ENCODE measurements at places on chromosomes 3 and 15.

- no peak for DNase-seq
These were observed 10.1 kb downstream of the UBE2E1 start for GRCh38 chr3:23815879-23816278.

DNA sequence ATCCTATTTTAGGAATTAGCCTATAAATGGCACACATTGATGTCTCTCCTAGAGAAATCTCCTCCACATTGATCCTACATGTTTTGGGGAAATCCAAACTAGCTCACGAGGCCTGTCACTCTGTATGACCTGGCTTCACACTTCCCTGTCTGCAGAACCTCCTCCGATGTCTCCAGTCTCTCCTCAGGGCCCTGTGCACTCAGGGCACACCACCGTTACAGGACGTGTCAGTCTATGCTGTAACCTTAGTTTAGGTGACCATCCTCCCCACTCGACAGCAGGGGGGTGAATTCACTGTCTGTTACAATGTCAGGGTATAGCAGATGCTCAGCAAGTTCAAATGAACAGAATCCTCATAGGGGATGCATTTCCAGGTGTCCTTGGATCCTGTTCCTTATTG, 249.1 kb downstream of the OCA2 start:
- no peak for DNase-seq

- no peak for DNase-seq
These were observed 63.9 kb downstream of the CHAC1 start for GRCh38 chr15:41017066-41017735.

GRCh38 chr3:114551770-114552526, 258.1 kb downstream of the TIGIT start:
- DNase-seq, result no peak

DNA sequence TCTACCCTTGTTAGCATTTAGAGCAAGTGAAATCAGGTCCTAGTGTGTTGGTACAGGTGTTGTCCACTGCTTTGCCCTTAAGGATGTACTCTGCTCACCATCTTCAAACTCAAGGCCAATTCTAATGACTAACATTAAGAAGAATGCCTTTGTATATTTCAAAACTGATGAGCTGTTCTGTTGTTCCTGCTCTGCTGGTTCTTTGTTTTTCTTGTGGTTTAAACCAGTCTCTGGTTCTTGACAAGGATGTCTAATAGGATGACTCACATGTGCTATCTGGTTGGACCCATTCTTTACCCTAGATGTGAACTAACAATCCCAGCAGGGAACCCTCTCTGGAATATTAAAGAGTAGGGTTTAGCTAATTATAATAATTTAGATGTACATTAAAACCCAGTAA, 17.3 kb downstream of the ABHD5 start:
- no peak for DNase-seq

- DNase-seq, result no peak
These were observed 311.1 kb upstream of the THBS1 start for GRCh38 chr15:39269821-39270220.

DNA sequence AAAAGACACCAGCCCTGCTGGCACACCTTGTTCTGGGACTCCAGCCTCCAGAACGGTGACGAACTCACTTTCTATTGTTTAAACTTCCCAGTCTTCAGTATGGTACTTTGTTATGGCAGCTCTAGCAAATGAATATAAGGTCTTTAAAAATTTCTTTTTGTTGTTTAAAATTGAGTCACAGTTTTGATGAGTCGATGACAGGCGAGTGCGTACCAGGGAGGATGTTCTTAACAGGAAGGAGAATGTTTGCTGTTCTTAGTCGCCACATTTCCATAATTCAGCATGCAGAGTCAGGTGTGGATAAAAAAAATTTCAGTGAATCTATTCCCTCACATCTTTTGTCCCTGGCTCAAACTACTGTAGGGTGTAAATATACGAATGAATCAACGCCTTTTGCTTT, 12.4 kb downstream of the DNASE1L3 start:
- DNase-seq, result no peak

- no peak for DNase-seq
These were observed 178.9 kb upstream of the THRB start for GRCh38 chr3:24673596-24673995.

- no peak for DNase-seq
These were observed 382.9 kb downstream of the OTOL1 start for GRCh38 chr3:161879470-161879869.

GRCh38 chr3:128343287-128344051, 123.2 kb downstream of the DNAJB8 start:
- peak; percentile 73 for DNase-seq

- DNase-seq, result no peak
These were observed 97.4 kb downstream of the KCNAB1 start for GRCh38 chr3:156217674-156218352.

- DNase-seq, result no peak
These were observed 261.3 kb downstream of the TBC1D5 start for GRCh38 chr3:17481116-17481515.

DNA sequence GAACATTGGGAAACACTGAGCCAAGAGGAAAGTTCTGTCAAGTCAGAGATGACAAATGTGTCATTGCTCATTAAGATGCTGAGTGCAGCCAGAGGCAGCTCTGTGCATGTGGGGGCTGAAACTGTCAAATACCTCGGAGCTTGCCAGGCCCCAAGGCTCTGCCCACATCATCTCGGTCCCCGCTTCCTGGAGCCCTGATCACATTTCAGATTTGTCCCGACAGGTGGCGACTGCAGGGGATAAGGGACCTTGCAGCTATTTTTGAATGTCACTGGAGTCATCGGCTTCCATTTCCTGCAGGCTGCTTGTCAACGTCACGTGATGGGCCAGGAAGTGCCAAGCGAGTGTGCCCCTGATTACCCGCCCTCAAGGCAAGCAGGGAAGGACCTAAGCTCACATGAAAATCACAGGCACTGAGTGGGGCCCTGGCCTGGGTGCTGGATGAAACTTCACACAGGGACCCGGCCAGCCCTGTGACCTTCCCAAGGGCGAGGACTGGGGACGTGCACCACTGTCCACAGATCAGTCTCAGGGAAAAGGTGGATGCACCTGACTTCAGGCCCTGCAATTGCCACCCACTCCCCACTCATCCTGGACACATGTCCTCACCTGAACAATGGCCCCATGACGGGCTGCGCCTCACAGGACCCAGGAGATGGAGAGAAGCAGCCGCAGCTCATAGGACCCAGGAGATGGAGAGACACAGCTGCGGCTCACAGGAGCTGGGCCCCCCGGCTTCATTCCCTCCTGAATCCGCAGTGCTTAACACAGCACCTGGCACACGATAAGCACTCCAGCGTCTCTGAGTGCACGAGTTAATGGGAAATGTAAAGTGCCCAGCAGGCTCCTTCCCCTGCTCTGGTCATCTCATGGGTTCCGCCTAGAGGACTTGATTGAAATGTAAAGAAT, 73.4 kb downstream of the NUP210 start:
- DNase-seq, result peak; percentile 59

- DNase-seq, result no peak
These were observed 128.4 kb downstream of the FAM174B start for GRCh38 chr15:92527197-92527596.

DNA sequence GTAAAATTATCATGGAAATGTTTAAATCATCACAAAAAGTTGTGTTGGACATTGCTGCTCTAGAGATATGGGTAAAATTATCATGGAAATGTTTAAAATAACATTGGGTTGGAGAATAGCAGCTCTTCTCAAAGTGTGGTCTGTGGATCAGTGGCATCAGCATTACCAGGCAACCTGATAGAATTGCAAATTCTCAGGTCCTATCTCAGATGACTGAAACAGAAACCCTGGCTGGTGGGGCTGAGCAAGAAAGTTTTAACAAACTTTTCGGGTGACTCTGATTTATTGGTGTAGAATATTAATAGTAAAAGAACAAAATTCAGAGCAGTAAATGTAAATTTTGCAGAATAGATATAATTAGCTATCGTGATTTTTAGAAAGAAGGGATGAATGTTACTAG, 28.9 kb downstream of the NXPE3 start:
- DNase-seq, result no peak

- no peak for DNase-seq
These were observed 12.1 kb downstream of the PRR23E start for GRCh38 chr3:127204841-127205582.

DNA sequence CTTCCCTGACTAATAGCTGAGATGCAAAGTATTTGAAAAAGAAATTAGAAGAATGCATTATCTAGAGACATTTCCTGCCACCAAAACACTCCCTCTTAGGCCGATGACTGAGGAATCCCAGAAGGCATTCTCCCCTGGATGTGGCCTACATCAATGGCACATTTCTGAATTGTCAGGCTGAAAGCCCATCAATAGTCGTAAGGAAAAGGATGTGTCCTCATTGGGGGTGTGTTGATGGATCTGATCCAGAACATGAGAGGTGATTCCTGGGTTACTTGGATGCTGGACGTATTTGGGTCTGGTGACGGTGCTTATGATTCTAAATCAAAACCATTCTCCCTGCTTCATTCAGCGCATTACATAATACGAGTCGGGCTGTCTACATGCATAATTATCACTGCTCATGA, 216.9 kb upstream of the CDIN1 start:
- no peak for DNase-seq

GRCh38 chr15:67105065-67105951, 39.9 kb downstream of the SMAD3 start:
- peak; percentile 69 for DNase-seq

DNA sequence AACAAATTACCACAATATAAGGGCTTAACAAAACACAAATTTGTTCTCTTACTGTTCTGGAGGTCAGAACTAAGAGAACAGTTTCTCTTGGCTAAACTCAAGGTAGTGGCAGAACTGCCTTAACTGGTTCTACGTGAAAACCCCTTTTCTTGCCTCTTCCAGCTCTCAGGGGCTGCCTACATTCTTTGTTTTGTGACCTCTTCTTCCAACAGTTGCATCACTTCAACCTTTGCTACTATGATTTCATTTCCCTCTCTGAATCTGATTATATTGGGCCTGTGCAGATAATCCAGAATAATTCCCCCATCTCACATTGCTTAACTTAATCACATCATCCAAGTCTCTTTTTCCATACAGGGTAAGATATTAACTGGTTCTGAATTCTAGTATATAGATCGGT, 624.6 kb downstream of the ZPLD1 start:
- no peak for DNase-seq

DNA sequence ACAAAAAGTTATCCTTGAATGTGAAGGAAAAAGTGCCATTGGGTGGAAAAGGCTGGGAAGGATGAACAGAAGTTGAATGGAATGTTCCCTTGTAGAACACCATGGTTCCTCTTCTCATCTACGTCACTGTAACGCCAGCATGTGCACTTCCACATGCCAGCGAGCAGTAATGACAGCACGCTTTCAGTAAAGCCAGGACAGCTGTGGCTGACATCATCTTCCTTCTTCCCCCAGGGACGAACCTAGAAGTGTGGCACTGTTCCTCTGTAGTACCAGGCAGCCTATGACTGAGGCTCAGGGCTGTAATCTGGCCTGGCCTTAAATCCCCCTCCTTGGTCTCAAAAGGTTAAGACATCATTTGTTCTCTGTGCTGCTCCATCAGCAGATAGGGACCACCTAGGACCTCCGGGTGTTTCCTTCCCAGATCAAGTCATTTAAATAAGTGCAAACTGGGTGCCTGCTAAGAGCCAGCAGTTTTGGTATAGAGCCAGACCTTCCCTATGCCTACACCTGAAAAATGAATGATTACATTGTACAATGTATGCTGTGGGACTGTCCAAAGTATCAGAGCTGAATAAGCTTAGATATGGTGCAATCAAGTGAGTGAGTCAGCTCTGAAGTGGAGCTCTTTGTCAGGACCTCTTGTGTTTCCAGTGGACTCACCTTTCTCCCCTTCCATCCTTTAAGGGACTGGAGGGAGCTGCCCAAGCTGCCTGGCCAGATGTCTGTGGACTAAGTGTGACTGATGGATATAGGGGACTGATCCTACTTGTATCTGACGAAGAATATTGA, 5.6 kb upstream of the SRPRB start:
- DNase-seq, result no peak

GRCh38 chr15:81097890-81098280, 36.2 kb upstream of the CFAP161 start:
- no peak for DNase-seq

DNA sequence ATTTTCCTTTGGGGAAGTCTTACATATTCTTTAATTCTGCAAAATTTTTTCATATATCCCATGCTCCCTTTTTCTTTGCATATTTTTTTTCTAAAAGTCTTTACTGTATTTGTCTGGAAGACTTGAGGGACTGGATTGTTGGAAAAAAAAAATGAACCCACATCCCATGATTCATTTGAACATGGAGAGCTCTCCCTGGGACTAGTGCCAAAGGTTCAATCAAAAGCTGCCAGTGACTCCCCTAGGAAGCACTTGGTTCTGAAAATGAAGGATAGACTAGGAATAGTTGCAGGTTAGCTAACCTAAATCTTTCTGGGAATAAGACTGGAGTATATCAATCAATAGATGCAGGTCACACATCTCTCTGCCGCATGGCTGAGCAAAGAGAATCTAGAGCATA, 16.4 kb upstream of the BNC1 start:
- DNase-seq, result no peak

GRCh38 chr3:85535517-85535916, 576.7 kb downstream of the CADM2 start:
- no peak for DNase-seq

DNA sequence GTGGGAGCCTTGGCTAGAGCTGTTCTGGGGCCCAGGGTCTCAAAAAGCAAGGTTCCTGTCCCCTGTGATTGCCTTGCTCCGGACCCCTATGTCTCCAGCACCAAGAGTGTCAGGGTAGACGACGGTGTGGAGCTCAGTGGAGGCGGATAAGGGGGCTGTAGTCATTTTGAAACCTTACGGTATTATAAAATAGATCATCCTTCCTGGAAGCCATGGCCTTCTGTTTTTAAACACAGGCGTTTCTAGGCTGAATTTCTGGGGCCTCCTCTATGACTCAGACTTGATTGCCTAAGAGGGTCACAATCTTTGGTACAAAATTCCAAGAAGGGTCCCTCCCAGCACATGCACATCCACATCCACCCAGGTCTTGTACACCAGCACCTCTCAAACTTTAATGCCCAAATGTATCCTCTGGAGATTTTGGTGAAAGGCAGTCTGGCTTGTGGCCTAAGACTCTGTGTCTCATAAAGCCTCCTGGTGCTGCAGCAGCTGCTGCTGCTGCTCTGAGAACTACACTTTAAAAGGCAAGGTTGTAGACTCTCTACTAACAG, 70.5 kb upstream of the XCR1 start:
- no peak for DNase-seq

- DNase-seq, result no peak
These were observed 12.4 kb downstream of the RTP2 start for GRCh38 chr3:187689984-187690383.

DNA sequence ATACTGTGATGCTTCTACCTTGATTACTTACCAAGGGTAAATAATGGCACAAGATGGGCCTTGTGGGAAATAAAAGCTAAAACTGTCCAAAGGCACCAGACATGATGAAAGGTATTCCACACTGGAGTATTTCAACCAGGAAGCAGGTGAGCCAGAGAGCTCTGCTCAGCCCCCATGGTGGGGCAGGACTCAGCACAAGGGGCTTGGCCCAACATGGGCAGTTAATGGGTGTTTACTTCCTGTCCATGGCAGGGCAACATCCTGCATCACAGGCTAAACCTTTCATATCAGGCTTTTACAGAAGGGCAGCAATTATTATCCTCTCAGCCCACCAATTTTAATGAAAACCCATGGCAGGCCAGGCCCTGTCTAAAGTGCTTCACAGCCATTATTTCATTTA, 38.2 kb downstream of the MAGI1 start:
- DNase-seq, result no peak
